Activated B cell treated with CpG ODN at 0.5 μM for 24 hours (primary cell): ENCODE measurements at places on chromosomes 6 and 20. TPM values are rescaled to one million over a fixed set of nuclear protein-coding genes. Genes with fewer than 3 reads are reported as not detected.
A peak's percentile ranks its signal among the peaks of the same experiment; 100 is the strongest.

GRCh38 chr6:307065-307814 lies 15.0 kb downstream of the DUSP22 start:
- peaks cover 28% of the 10 kb centered on the region for H3K36me3 ChIP-seq
- DNase-seq = no peak
- H3K27me3 ChIP-seq = no peaks in the 10 kb centered on the region
- no peak overlapping the region for H3K27ac ChIP-seq
- peaks cover 42% of the 10 kb centered on the region for H3K4me1 ChIP-seq

DNA sequence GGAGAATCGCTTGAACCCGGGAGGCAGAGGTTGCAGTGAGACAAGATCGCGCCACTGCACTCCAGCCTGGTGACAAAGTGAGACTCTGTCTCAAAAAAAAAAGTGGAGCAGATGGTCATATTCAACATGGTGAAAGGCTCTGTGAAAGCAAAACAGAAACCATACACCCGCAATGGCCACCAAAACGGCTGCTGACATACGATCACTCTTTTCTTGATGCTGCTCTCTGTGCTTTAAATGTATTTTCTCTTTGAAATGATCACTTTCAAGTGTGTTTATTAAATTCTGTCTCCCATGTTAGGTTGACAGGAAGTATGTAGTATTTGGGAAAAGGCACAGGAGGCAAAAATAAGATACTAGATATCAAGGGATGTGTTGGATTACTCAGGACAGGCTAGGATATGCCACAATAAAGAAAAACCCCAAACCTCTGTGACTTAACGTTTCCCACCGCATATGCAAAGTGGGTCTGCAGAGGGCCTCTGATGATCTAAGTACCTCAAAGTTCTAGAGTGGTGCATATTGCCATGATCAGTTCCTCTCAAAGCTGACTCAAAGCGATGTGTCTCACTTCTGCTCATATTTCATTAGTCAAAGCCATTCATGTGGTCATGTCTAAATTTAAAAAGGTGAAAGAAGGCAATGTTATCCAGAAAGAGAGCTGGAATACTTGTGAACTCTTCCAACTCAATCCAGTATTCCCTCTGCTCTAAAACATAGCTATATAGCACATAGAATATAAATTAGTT lies 155.1 kb upstream of the SOX4 start:
- H3K4me1 ChIP-seq = peaks cover 20% of the 10 kb centered on the region
- DNase-seq = no peak
- H3K27ac ChIP-seq = peak overlapping the region; percentile 87
- H3K4me3 ChIP-seq = peak overlapping the region; percentile 72
- H3K36me3 ChIP-seq = no peaks in the 10 kb centered on the region

- no peaks in the 10 kb centered on the region for H3K27me3 ChIP-seq
- H3K4me3 ChIP-seq = no peak overlapping the region
- no peaks in the 10 kb centered on the region for H3K4me1 ChIP-seq
- no peak overlapping the region for H3K27ac ChIP-seq
- no peak for DNase-seq
Measured at GRCh38 chr6:42251911-42252637, 34.4 kb upstream of the MRPS10 start.

DNA sequence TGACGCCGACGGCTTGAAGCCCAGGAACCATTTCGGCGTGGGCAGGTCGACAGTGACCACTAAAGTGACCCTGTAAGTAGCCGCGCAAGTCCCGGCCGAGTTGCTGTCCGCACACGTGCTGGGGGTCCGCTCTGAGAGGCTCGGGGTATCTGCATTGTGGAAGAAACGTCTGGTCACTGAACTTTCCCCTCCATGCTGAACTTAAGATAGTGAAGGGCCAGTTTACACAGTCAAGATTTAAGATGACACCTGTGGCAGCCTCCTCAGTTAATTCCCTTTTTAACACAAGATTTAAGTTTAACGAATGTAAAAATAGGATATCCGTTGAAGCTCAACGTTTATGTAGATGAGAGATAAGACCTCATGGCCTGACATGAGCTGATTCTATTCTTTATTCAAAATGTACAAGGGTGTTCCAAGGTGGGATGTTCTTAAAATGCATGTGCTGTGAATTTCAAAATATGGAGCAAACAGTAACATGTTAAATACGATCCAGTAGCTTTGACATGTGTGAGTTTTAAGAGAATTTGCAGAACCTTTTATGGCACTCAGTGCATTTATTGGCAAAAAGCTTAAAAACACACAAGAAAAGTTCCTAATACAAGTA lies 116.2 kb downstream of the RTN4IP1 start:
- DNase-seq = no peak
- peak overlapping the region; percentile 97 for H3K4me3 ChIP-seq

DNA sequence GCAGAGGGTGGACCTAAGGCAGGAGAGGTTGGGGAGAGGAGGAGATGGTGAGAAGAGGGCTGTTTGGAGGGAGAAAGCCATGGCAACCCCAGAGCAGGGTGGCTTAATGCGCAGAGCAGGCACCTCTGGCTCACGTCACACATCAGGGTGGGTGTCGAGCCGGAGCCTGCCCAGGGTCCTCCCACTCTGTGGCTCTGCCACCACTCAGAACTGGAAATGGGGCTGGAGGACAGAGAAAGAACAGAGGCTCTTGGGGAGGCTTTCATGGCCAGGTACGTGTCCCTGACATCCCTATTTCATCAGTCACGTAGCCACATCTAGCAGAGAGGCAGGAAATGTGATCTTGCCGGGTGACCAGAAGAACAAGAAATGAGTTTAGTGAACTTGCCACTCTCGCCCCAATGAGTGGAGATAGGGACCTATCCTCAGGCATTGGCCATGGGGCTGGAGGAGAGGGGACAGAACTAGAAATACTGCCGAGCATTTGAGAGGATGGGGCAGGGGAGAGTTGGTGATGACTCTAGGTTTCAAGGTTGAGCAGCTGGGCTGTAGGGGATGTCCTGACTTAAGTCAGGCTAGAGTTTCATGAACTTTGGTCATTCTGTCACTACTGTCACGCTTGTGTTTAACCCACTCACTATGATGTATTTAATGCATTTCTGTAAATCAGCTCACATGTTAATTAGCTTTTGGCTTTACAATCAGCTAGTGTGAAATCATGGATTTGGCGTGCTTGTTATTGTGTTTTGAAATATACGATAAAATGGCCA lies 52.7 kb downstream of the CDH26 start:
- no peak overlapping the region for H3K4me3 ChIP-seq
- DNase-seq = no peak
- H3K27me3 ChIP-seq = no peaks in the 10 kb centered on the region
- no peaks in the 10 kb centered on the region for H3K4me1 ChIP-seq

DNA sequence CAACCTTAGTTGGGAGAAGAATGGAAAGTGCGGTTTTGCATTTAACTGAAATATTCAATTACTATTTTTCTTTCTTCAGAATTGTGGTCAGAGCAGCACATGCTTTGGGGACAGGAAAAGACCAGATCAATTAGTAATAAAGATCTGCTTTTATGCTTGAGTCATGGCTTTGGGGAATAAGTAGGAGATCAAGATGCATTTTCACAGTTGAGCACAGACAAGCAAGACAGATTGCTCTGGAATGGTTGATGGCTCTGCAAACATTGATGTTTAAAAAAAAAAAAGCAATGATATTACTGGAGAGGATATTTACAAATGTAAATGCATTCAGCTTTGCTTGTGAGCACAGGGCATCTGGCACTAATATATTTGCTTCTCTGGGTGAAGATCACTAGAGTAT lies 224.4 kb upstream of the SASH1 start:
- no peak overlapping the region for H3K27ac ChIP-seq
- no peaks in the 10 kb centered on the region for H3K36me3 ChIP-seq
- no peak overlapping the region for H3K4me3 ChIP-seq
- no peaks in the 10 kb centered on the region for H3K4me1 ChIP-seq
- H3K27me3 ChIP-seq = peaks cover 3% of the 10 kb centered on the region

DNA sequence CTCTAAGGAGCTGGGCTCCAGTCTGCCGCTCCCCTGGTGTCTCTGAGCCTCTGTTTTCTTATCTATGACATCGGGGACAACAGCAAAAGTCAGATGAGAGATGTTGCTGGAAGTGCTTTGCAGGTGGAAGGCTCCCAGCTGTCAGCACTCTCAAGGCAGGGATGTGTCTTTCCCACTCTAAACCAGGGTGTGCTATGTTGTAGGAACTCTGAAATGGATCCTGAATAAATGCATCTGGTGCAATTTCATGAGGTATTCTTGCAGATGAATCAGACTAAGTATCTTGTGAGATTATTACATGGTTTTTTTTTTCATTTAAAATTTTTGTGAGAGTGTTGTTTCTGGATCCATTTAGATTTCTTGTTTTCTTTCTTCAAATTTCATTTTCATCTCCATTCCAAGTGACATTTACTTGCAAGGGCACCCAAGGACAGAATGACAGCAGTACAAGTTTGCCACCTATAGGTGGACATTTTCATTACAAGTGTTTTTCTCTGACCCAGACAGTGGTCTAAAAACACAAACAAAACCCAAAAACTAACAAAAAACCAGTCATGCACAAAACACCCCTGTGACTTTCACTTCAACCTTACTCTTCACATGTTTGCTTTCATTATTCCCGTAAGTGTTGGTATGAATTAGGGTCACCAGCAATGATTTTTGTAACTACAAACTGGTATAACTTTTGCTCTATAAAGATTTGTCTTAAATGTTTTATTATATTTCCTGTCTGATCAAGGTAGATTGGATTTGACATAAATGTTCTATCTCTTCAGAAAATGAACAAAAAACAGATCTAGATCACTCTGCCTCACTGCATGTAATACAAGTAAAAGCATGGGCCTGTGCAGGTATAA lies 14.7 kb upstream of the SIM1 start:
- no peak for DNase-seq
- no peaks in the 10 kb centered on the region for H3K36me3 ChIP-seq
- peaks cover 8% of the 10 kb centered on the region for H3K27me3 ChIP-seq
- H3K4me1 ChIP-seq = no peaks in the 10 kb centered on the region
- H3K4me3 ChIP-seq = no peak overlapping the region

DNA sequence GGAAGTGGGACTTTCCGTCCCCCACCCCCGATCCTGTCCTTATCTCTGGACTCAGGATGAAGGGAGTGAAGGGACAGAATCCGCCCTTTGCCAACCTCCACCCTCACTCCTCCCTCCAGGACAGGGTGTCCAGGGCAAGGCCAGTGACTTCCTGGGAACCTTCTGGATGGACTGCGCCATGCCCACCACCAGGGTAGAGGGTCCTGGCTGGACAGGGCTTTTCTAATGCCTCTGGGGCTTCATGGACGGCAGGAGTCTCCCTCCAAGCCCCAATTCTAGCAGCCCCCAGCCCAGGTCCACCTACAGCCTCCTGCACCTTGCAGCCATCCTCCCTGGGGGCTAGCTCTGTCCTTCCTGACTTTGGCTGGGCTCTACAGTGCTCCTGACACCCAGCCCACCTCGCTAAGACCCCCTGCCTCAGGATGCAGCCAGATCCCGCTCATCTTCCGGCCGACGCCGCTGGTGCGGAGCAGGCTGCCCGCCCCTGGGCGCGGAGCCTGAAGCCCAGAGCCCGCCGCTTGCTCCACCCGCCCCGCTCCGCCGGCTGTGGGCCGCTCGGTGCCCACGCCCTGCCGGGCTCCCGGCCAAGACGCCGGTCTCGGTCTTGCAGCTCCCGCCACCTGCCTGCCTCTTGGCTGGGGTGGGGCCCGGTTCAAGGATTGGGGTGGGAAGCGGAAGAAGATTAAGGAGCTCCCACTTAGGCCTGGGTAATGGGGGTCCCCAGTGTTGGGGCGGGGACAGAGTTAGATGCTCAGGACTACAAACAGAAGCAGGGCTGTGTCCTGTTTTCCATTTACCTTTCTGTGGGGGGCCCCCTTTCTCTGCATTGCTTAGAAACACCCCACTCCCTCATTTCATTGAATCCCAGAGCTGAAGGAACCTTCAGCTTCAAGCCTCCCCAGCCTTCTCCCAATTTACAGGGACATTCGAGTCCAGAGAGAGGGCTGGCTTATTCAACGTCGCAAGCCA lies 72.8 kb downstream of the MDGA1 start:
- peaks cover 57% of the 10 kb centered on the region for H3K4me1 ChIP-seq
- no peak overlapping the region for H3K27ac ChIP-seq
- H3K4me3 ChIP-seq = no peak overlapping the region

- DNase-seq = no peak
- H3K27me3 ChIP-seq = peaks cover 20% of the 10 kb centered on the region
- no peak overlapping the region for H3K4me3 ChIP-seq
- no peak overlapping the region for H3K27ac ChIP-seq
Measured at GRCh38 chr6:6191909-6192308, 128.6 kb downstream of the F13A1 start.

- no peak for DNase-seq
- H3K36me3 ChIP-seq = no peaks in the 10 kb centered on the region
- H3K27ac ChIP-seq = no peak overlapping the region
- H3K4me3 ChIP-seq = no peak overlapping the region
- no peaks in the 10 kb centered on the region for H3K4me1 ChIP-seq
Measured at GRCh38 chr20:54995553-54995952, 520.2 kb downstream of the DOK5 start.

GRCh38 chr6:18509871-18510643 lies 122.9 kb downstream of the RNF144B start:
- H3K27ac ChIP-seq = no peak overlapping the region
- no peak for DNase-seq
- no peak overlapping the region for H3K4me3 ChIP-seq
- H3K36me3 ChIP-seq = no peaks in the 10 kb centered on the region
- H3K4me1 ChIP-seq = peaks cover 5% of the 10 kb centered on the region
- no peaks in the 10 kb centered on the region for H3K27me3 ChIP-seq

DNA sequence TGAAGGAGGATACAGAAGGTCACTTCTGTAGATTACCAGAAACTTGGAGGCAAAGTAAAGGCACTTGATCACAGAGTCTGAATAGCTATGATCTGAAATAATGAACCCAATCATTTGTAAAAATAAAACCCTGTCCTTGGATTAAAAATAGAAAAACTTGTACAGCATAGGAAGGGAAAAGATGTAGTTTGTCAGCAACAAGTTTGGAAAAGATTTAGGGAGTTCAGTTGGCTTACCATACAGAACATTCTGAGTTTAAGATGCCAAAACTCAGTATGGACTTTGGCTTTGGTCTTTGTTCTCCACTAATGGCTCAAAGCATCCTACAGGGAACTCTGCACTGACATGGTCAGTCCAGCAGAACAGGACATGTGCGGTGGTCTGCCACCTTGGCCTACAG lies 240.6 kb downstream of the BCKDHB start:
- H3K36me3 ChIP-seq = no peaks in the 10 kb centered on the region
- H3K27ac ChIP-seq = no peak overlapping the region
- no peaks in the 10 kb centered on the region for H3K4me1 ChIP-seq
- DNase-seq = no peak
- no peak overlapping the region for H3K4me3 ChIP-seq

DNA sequence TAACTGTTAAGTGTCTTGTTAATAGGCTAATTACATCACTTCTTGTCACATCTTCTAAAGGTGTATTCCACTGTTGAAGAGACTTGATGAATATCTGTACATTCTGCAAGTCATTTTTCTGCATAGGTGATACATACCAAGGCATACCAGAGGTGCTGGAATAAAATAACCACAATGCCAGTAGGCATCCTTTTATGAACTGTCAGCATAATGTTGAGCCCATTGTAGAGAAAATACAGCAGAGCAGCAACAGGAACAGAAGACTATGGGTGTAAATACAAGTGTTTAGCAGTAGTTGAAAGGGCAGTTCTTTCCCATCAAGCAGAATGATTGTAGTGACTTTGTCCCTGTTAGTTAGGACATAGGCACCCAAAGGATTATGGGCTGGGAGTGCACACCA lies 44.4 kb upstream of the ZNF337 start:
- H3K4me3 ChIP-seq = no peak overlapping the region
- no peak for DNase-seq
- H3K4me1 ChIP-seq = no peaks in the 10 kb centered on the region
- H3K36me3 ChIP-seq = no peaks in the 10 kb centered on the region
- no peak overlapping the region for H3K27ac ChIP-seq
- H3K27me3 ChIP-seq = no peaks in the 10 kb centered on the region

HLA-DPA1 gene
- 718 and 730 TPM in 2 replicates for total RNA-seq

SLC32A1 gene
- total RNA-seq = not detected in 2 replicates
